ENCODE measurements at places on chromosomes 3 and 15. TPM values are rescaled to one million over a fixed set of nuclear protein-coding genes. Genes with fewer than 3 reads are reported as not detected.

GRCh38 chr3:37250435-37250834 is 76.1 kb upstream of the LRRFIP2 start:
- H3K4me3 ChIP-seq = no peak overlapping the region
- DNase-seq = no peak
- no peaks in the 10 kb centered on the region for H3K27me3 ChIP-seq
- H3K4me1 ChIP-seq = peaks cover 2% of the 10 kb centered on the region

Gene SRGAP3
- 11.7 TPM for total RNA-seq

GRCh38 chr15:62969442-62970089 is 73.0 kb upstream of the TPM1 start:
- H3K4me3 ChIP-seq = no peak overlapping the region
- H3K36me3 ChIP-seq = no peaks in the 10 kb centered on the region
- no peak for DNase-seq
- H3K27ac ChIP-seq = no peak overlapping the region
- H3K4me1 ChIP-seq = no peaks in the 10 kb centered on the region

Gene PIK3R4
- 20.5 TPM for total RNA-seq

DNA sequence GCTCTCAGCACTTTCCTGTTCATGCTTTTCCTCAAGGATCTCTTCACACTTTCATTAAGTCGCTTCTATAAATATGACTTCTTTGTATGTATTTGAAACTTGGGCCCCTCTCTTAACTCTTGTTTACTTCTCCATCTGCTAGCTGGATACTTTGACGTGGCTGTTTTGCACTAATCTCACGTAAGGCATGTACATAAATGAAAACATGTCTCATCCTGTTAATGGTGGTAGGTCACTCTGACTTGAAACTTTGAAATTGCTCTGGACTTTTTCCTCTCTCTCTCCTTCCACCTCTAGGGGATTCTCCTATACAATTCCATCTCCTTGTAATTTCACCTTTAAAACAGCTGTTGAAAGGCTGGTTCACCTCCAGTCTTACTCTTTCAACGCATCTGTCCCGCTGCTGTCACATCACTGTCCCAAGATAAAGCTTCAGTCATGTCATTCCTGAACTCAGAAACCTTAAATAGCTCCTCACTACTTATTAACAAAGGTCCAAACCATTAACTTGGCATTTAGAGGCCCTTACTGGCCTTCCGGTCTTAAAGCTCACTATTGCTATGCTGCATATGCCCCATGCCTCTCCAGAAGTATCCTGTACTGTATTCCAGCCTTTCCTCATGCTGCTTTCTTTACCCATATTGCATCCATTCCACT is 1.2 kb downstream of the BLOC1S6 start:
- no peak overlapping the region for H3K27ac ChIP-seq
- DNase-seq = no peak
- peaks cover 4% of the 10 kb centered on the region for H3K4me1 ChIP-seq
- H3K4me3 ChIP-seq = peak overlapping the region; percentile 67
- H3K27me3 ChIP-seq = no peaks in the 10 kb centered on the region

Gene GOLGA6B
- total RNA-seq = not detected

DNA sequence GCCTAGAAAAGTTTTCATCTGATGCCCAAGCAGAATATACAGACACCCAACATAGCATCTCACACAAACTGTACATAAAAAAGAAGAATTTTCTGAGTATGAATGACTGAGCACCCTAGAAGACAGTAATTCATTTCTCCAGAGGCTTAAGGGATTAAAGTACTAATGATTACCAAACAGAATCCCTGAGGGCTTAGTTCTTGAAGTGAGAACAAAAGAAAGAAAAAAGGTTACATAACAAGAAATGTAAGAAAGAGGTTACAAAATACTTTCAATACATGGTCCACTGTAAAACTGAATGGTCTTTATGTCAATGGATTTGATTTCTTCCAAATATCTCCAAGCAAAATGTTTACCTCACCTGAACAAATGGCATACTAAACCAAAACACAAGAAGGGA is 9.1 kb upstream of the NEK10 start:
- no peaks in the 10 kb centered on the region for H3K36me3 ChIP-seq
- H3K27me3 ChIP-seq = no peaks in the 10 kb centered on the region
- no peak for DNase-seq
- no peak overlapping the region for H3K4me3 ChIP-seq
- H3K4me1 ChIP-seq = no peaks in the 10 kb centered on the region
- no peak overlapping the region for H3K27ac ChIP-seq

DNA sequence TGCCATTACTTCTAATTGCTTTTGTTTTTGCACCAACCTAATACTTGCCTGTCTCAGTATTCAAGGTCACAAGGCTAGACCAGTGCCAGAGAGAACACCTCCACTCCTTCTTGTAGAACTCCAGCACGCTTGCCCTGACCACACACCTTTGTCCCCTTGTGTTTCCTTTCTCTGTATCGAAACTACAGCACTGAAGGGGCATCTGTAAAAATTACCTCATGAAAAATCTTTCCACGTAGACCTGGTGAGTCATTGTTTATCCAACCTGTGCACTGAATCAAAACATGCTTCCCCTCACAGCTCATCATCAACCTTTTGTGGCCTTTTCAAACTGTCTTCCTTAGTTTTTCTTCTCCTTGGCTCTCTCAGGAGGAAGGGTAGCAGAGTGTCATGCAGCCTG is 259.5 kb downstream of the THRB start:
- H3K27ac ChIP-seq = no peak overlapping the region
- H3K27me3 ChIP-seq = no peaks in the 10 kb centered on the region
- H3K36me3 ChIP-seq = peaks cover 2% of the 10 kb centered on the region
- DNase-seq = no peak
- H3K4me3 ChIP-seq = no peak overlapping the region

DNA sequence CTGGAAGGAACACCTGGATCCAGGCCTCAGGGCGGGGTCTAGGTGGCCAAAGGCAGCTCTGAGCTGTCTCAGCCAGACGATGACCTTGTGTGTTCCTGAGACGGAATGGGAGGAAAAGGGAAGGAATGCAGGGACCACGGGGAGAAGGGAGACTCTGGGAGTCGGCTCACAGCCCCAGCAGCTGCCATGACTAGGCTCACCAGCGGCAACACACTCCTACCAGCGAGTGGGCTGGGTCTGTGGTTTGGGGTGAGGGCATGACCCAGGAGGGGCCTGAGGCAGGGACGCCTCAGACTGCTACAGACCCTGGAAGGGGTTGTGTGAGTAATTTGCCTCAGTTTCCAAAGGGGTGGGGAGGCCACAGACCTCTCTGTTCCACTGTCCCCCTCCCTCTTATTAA is 19.8 kb downstream of the IQSEC1 start:
- H3K4me1 ChIP-seq = no peaks in the 10 kb centered on the region
- H3K4me3 ChIP-seq = no peak overlapping the region
- no peaks in the 10 kb centered on the region for H3K27me3 ChIP-seq
- H3K36me3 ChIP-seq = no peaks in the 10 kb centered on the region
- no peak overlapping the region for H3K27ac ChIP-seq

DNA sequence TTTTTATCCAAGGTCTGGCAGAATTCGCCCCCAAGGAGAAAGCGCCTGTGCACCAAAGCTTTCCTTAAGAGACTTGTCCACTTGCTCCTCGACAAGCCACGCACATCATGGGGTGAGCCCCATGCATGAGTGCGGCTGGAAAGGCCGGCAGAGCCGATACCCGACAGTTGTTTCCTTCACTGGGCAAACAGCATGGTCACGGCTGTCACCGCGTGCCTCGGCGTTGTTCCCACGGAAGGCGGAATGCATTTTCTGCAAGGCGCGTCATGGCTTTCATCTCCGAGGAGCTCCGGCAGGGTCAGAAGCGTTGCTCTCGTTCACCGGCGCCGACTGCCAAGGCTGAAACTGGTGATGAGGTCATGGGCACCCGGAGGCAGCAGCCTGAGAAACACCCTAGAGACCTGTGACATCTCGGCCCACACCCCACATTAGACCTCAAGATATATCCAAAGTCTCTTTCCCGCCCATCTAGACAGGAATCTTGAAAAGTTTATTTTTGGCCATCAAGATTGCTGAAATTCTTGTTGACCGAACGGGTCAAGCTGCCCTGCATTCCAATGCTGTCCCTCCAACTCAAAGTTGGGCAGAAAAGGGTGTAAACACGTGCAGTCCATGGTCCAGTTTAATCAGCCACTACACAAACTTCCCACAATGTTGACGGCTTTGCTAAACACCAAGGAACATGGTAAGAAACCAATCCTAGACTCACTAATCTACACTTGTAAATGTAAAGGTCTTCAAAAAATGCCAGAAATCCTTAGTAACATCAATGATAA is 604 bp upstream of the TJP1 start:
- peak overlapping the region; percentile 93 for H3K4me3 ChIP-seq
- H3K27me3 ChIP-seq = no peaks in the 10 kb centered on the region
- no peaks in the 10 kb centered on the region for H3K4me1 ChIP-seq
- no peaks in the 10 kb centered on the region for H3K36me3 ChIP-seq
- peak; percentile 82 for DNase-seq
- peak overlapping the region; percentile 61 for H3K27ac ChIP-seq

Gene INTS14
- total RNA-seq = 25.4 TPM

GRCh38 chr15:87711026-87711425 is 545.5 kb downstream of the NTRK3 start:
- no peaks in the 10 kb centered on the region for H3K4me1 ChIP-seq
- no peak overlapping the region for H3K27ac ChIP-seq
- H3K27me3 ChIP-seq = peaks cover 1% of the 10 kb centered on the region
- DNase-seq = no peak
- no peak overlapping the region for H3K4me3 ChIP-seq

- H3K27ac ChIP-seq = no peak overlapping the region
- no peaks in the 10 kb centered on the region for H3K36me3 ChIP-seq
- H3K4me1 ChIP-seq = no peaks in the 10 kb centered on the region
These were observed 21.7 kb upstream of the GMNC start for GRCh38 chr3:190883973-190884832.

GRCh38 chr15:75902129-75902557 is 1.5 kb upstream of the FBXO22 start:
- no peak overlapping the region for H3K4me3 ChIP-seq
- H3K36me3 ChIP-seq = peaks cover 1% of the 10 kb centered on the region
- no peak for DNase-seq
- no peaks in the 10 kb centered on the region for H3K27me3 ChIP-seq
- H3K4me1 ChIP-seq = peaks cover 2% of the 10 kb centered on the region
- no peak overlapping the region for H3K27ac ChIP-seq

DNA sequence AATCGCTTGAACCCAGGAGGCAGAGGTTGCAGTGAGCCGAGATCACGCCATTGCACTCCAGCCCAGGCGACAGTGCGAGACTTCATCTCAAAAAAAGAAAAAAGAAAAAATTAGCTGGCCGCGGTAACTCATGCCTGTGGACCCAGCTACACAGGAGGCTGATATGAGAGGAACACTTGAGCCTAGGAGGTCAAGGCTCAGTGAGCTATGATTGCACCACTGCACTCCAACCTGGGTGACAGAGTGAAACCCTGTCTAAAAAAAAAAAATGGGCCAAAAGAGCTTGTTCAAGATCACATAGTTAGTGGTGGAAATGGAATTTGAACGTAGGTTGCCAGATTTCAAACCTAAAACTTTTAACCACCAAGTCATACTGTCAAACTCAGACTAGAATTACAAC is 46.2 kb upstream of the PPP4R2 start:
- peaks cover 1% of the 10 kb centered on the region for H3K36me3 ChIP-seq
- no peaks in the 10 kb centered on the region for H3K27me3 ChIP-seq
- H3K27ac ChIP-seq = no peak overlapping the region
- H3K4me3 ChIP-seq = no peak overlapping the region

GRCh38 chr3:131596884-131597283 is 94.1 kb upstream of the MRPL3 start:
- H3K27ac ChIP-seq = no peak overlapping the region
- H3K4me1 ChIP-seq = no peaks in the 10 kb centered on the region
- H3K36me3 ChIP-seq = no peaks in the 10 kb centered on the region
- no peaks in the 10 kb centered on the region for H3K27me3 ChIP-seq
- DNase-seq = no peak
- H3K4me3 ChIP-seq = no peak overlapping the region

Gene SYNPR
- total RNA-seq = not detected

- no peak for DNase-seq
- no peak overlapping the region for H3K27ac ChIP-seq
- no peak overlapping the region for H3K4me3 ChIP-seq
These were observed 329.2 kb downstream of the ARRDC4 start for GRCh38 chr15:98289747-98290146.

Gene SEC11A
- total RNA-seq = 99.3 TPM

DNA sequence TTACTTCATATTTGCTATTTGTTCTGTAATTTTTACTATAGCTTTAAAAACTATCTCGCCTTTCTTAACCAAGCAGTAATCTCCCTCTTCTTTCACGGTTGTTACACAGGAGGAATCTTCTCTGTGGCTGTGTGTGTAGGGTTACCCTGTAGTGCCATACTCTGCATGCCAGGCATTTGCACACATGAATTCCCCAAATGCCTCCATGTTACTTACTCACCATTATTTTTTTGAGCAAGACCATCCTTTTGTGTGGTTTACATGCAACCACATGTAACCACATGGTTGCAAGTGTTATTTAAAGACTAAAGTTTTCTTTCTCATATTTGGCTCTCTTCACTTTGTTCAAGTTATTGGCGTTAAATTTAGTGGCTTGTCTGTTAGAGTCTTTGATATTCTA is 45.5 kb downstream of the HPS3 start:
- no peak overlapping the region for H3K27ac ChIP-seq
- peaks cover 6% of the 10 kb centered on the region for H3K36me3 ChIP-seq
- DNase-seq = no peak
- peaks cover under 1% of the 10 kb centered on the region for H3K4me1 ChIP-seq
- H3K4me3 ChIP-seq = no peak overlapping the region
- H3K27me3 ChIP-seq = no peaks in the 10 kb centered on the region

Gene EIF2B5
- total RNA-seq = 32.2 TPM

GRCh38 chr15:93049914-93050578 is 39.0 kb downstream of the RGMA start:
- no peak for DNase-seq
- no peaks in the 10 kb centered on the region for H3K36me3 ChIP-seq
- H3K27me3 ChIP-seq = no peaks in the 10 kb centered on the region
- no peak overlapping the region for H3K4me3 ChIP-seq

- H3K27me3 ChIP-seq = no peaks in the 10 kb centered on the region
- no peaks in the 10 kb centered on the region for H3K4me1 ChIP-seq
- no peak for DNase-seq
- no peak overlapping the region for H3K4me3 ChIP-seq
- no peaks in the 10 kb centered on the region for H3K36me3 ChIP-seq
These were observed 7.2 kb downstream of the CLPX start for GRCh38 chr15:65177901-65178300.

GRCh38 chr3:81651139-81651538 is 110.3 kb downstream of the GBE1 start:
- H3K4me1 ChIP-seq = peaks cover 8% of the 10 kb centered on the region
- no peak overlapping the region for H3K27ac ChIP-seq
- no peaks in the 10 kb centered on the region for H3K27me3 ChIP-seq
- no peak overlapping the region for H3K4me3 ChIP-seq
- DNase-seq = no peak

GRCh38 chr3:2921903-2922302 is 188.3 kb downstream of the IL5RA start:
- H3K4me3 ChIP-seq = no peak overlapping the region
- H3K36me3 ChIP-seq = no peaks in the 10 kb centered on the region

Gene PIGBOS1
- total RNA-seq = 12.5 TPM

DNA sequence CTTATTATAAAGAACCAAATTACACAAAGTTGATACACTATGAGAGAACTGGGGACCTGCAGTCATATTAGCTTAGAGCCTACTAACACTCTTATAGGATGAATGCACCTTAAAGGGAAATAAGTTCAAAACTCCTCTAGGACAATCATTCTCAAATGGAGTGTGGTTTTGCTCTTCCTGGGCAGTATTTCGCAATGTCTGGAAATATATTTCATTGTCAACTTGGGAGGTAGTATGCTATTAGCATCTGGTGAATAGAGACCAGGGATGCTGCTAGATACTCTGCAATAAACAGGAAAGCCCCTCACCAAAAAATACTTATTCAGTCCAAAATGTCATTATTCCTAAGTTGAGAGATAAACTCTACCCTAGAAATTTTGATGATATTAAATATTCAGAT is 451.4 kb upstream of the ARPP21 start:
- H3K36me3 ChIP-seq = no peaks in the 10 kb centered on the region
- no peak overlapping the region for H3K27ac ChIP-seq
- H3K4me3 ChIP-seq = no peak overlapping the region
- H3K27me3 ChIP-seq = no peaks in the 10 kb centered on the region
- no peak for DNase-seq

Data from aorta (tissue), 5 donors.